Muscle of leg (tissue), 16 donors: ENCODE measurements at places on chromosomes 7 and 10. TPM values are rescaled to one million over a fixed set of nuclear protein-coding genes. Genes with fewer than 3 reads are reported as not detected.

DNA sequence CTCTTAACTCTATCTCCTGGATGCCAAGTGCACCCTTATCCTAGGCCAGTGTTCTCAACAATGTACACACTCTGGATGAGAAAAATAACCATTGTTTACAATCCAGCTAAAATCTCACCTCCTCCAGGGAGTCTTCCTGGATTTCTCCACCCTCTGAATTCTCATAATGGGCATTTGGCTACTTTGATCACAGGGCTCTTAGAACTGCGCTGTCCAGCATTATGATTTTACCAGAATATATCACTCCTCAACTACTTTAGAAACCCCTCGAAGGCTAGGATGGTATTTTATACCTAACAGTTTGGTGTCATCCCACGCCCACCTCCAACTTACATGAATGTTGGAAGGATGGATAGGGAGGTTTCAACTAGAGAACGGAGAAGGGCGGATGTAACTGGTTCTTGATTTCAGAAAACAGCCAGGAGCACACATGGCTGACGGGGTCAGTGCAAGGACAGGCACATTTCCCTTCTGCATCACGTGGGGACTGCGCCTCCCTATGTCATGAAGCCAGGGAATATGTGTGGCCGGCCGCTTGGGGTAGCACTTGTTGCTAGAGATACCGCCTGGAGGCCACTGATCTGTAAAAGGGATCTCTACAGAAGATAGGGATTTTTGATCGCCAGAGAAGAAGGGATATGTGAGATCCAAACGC, 1.2 kb upstream of the ATP6V0E2 start:
- H3K4me3 ChIP-seq, result peak overlapping the region; percentile 51
- peaks cover 23% of the 10 kb centered on the region for H3K4me1 ChIP-seq
- H3K27me3 ChIP-seq, result no peaks in the 10 kb centered on the region
- peaks cover 18% of the 10 kb centered on the region for H3K36me3 ChIP-seq
- DNase-seq, result peak; percentile 95

DNA sequence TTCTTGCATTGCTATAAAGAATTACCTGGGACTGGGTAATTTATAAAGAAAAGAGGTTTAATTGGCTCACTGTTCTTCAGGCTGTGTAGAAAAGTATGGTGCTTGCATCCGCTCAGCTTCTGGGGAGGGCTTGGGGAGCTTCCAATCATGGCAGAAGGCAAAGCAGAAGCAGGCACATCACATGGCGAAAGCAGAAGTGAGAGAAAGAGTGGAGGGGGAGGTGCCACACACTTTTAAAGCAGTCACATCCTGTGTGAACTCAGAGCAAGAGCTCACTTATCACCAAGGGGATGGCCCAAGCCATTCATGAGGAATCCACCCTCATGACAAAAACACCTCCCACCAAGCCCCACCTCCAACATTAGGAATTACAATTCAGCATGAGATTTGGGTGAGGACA, 303.5 kb downstream of the OTUD1 start:
- no peaks in the 10 kb centered on the region for H3K27me3 ChIP-seq
- no peak for DNase-seq
- H3K4me1 ChIP-seq, result no peaks in the 10 kb centered on the region
- H3K36me3 ChIP-seq, result no peaks in the 10 kb centered on the region
- H3K27ac ChIP-seq, result no peak overlapping the region

GLRX3 gene
- total RNA-seq, result 59.5 TPM

- no peaks in the 10 kb centered on the region for H3K4me1 ChIP-seq
- no peak for DNase-seq
- no peaks in the 10 kb centered on the region for H3K36me3 ChIP-seq
- H3K27ac ChIP-seq, result no peak overlapping the region
Observed at GRCh38 chr7:139848274-139848673, 19.2 kb downstream of the TBXAS1 start.

GRCh38 chr10:11782793-11783557, 40.2 kb upstream of the PROSER2 start:
- H3K27me3 ChIP-seq, result no peaks in the 10 kb centered on the region
- no peak overlapping the region for H3K4me3 ChIP-seq
- DNase-seq, result peak; percentile 71
- no peaks in the 10 kb centered on the region for H3K4me1 ChIP-seq
- H3K36me3 ChIP-seq, result no peaks in the 10 kb centered on the region
